ENCODE measurements at places on chromosomes 12 and 14.
A peak's percentile ranks its signal among the peaks of the same experiment; 100 is the strongest.

- no peak for DNase-seq
Measured at GRCh38 chr14:68268197-68268596, 448.6 kb downstream of the RAD51B start.

DNA sequence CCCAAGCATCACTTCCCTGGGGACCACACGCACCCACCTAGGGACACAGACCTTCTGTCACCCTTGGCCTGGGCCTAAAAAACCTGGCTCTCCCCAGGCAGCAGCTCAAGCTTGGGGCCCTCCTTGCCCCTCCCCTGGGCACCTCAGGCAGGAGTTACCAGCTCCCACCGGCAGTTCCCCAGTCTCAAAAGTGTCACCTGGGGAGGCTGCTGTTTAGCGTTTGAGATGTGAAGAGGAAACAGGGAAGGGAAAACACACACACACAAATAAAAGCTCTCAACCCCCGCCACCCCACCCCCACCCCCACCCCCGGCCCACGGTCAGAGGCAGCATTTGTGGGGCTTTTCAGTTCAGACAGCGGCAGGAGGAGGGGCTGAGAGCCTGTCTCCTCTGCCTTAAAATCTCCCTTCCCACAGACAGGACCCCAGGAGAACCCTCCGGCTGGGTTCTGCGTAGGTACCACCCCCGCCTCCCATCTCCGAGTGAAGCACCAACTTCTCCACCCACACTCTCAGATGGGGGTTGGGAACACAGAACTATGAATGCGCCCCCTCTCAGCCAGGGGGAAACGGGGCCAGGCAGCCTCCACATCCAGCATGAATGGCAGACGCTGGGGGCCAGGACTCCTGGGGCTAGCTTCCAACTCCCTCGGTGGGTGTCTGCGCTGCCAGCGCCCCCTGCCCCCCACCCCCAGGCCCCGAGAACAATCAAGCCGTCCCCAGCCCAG is 3.0 kb downstream of the NCOR2 start:
- no peak for DNase-seq

DNA sequence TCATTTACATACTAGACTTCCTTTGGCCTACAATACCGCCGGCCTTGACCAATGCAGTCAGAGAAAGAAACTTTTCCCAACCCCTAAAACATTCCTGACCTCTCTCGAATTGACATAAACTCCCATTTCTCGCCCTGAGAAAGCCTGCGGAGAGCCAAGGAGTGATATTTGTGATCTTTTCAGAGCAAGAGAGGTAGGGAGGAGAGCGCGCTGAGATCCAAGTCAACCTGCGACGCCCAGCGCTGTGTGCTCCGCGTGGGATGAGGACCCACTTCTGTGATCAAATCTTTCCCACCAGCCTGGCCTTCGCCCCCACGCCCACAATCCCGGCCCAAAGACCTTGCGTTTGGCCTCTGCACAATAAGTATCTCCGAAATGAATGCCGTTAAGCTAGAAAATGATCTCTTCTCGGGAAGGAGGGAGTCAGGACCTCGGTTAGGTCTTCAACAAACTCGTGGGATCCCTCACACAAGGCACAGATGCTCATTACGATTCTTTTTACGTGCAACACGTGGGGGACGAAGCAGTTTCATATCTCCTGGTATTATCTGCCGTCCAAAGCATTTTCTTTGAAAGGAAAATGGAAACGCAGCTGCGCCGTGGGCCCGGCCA is 6.3 kb upstream of the NPAS3 start:
- DNase-seq = no peak

DNA sequence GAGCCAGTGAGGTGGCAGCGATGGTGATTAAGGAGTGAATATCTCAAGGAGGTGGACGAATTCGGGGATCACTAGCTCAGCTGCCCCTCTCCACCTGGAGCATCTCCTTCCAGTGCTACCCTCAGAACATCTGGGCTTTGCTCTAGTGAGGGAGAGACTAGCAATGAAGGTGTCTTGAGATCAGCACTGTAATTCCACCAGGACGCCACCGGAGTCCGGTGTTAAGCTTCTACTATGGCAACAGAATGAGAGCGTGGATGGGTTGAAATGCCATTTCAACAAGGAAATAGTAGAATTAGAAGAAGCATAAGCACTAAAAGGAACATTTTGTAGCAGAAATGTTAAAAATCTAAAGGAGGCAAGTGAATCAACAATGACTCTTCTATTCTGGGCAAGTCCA is 61.1 kb downstream of the NTF3 start:
- DNase-seq = no peak

DNA sequence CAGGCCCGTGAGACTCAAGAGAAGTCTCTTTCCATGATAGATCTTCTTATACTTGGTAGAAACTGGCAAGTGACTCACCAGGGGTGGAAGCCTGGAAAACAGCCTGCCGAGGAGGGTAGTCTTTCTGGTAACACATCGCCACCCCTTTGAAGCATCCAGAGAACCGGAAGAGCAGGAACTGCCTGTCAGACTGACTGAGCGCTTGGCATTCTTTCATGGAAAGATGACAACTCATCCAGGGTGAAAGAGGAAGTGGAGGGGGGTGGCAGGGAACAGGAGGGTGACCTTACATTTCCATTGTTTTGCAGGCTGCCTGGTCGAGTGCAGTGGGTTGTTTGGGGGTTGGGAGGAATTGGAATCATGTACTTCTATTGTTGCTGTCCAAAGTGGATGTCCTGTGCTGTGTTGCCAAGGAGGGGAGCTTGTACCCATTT is 34.5 kb downstream of the PRKCH start:
- DNase-seq = no peak

- no peak for DNase-seq
Measured at GRCh38 chr12:132686825-132687210, 324 bp downstream of the POLE start.

- no peak for DNase-seq
Measured at GRCh38 chr12:130044991-130045621, 117.2 kb upstream of the FZD10 start.

- no peak for DNase-seq
Measured at GRCh38 chr12:72995616-72996015, 723.4 kb downstream of the TRHDE start.

DNA sequence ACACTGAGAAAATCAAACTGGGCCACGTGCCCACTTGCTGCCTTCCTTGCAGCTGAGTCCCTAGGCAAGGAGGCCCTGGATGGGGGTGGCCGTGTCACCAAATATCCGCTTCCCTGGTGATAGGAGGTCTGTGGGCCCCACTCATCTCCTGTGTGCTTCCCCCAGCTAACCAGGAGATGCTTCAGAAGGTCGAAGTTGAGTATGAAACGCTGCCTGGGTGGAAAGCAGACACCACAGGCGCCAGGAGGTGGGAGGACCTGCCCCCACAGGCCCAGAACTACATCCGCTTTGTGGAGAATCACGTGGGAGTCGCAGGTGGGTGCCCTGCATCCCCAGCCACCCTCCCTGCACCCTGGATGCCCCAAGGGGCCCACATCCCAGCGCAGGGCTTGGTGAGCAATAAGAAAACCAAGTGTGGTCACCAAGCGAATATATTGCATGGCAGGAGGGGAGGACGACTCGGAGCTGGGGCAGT is 6.8 kb upstream of the SIVA1 start:
- DNase-seq = no peak

DNA sequence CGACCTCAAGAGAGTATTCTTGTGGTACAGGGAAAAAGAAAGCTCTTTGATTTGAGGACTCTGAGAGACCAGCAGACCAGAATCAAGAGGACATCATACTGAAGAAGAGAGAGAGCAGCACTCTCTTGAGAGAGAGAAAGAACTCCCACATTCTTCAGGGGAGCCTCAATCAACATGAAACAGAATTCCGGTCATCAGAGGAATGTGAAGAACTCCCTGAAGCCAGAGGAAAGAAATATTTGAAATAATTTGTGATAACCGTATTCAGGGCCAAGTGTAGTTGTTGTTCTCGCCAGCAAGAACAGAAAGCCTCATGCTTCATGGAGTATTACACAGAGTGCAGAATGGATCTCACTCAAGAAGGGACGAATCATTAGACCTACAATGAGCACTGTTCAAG is 363.8 kb upstream of the TMEM132C start:
- no peak for DNase-seq

- no peak for DNase-seq
Measured at GRCh38 chr14:64786296-64787149, 82.3 kb downstream of the PLEKHG3 start.

- DNase-seq = no peak
Measured at GRCh38 chr12:68198507-68199086, 27.0 kb downstream of the IL26 start.

GRCh38 chr12:21655591-21655990 is 2.1 kb downstream of the LDHB start:
- no peak for DNase-seq

DNA sequence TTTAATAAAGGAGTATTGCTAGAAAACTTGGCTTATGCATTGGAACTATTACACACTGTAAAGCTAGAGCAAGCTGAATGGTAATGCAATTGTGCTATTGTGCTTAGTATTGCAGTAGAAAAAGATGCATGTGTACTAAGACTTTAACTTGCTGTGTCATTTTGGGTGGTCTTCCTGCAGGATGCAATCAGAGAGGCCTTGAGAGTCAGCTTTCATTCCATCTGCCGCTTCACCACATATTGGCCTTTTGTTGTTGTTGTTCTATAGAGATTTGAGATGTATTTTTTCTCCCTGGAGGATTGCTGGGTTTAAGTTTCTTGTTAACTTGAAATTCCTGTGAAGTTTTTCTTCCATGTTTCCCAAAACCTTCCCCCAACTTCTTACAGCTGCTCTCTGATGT is 449.7 kb downstream of the TMTC2 start:
- DNase-seq = no peak

DNA sequence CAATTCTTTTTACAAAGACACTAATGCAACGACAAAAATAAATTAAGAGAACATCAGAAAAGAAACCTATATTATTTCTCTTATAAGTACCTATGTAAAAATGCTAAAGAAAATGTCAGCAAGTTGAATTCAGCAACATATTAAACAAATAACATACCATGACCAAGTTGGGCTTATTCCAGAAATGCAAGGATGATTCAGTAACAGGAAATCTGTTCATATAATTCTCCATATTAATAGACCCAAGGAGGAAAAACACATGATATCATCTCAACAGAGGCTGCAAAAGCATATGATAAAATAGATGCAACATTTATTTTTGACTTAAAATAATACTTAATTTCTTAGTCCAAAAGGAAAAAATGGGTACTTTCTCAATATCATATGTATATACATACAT is 25.1 kb upstream of the GPHB5 start:
- no peak for DNase-seq

DNA sequence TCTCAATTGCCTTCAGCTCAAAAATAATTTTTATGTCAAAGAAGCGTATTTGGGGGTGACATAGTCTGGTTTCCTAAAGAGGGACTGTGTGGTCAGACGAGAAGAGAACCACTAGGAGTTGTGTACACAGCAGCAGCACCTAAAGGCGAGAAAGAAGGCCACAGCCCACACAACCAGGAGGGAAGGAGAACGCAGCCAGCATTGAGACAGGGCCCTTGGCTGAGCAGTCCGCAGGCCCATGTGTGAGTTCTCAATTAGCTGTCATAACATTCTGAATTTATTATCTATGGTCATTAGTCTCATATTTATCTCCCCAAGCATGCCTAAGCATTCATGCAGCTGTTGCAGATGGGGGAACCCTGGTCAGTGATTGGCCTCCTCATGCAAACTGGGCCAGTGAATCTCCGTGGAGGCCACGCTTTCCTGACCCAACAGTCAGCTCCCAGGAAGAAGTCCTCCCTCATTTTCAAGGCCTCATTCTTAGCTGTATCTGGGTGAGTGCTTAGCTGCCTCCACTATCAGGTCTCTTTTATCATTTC is 81.2 kb upstream of the ATF7IP start:
- DNase-seq = no peak

GRCh38 chr12:14264778-14265177 is 100.7 kb upstream of the ATF7IP start:
- peak; percentile 39 for DNase-seq

DNA sequence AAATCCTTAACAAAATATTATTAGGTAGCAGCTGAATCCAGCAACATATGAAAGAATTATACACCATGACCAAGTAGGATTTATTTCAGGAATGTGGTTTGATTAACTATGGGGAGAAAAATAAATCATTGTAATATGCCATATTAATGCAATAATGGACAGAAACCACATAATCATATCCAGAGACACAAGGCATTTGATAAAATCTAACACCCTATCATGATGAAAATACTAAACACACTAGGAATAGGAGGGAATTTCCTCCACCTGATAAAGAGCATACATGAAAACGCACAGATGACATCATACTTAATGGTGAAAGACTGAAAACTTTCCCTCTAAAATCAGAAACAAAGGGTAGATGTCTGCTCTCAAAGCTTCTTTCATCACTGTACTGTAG is 238.9 kb downstream of the PHLDA1 start:
- no peak for DNase-seq

- DNase-seq = no peak
Measured at GRCh38 chr12:118299791-118300460, 72.8 kb downstream of the TAOK3 start.

DNA sequence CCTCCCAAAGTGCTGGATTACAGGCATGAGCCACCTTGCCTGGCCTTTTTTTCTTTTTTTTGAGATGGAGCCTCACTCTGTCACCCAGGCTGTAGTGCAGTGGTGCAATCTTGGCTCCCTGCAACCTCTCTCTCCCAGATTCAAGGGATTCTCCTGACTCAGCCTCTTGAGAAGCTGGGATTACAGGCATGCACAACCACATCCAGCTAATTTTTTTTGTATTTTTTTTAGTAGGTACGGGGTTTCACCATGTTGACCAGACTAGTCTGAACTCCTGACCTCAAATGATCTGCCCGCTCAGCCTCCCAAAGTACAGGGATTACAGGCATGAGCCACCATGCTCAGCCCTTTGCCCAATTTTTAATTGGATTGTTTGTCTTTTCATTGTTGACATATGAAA is 58.0 kb downstream of the SINHCAF start:
- DNase-seq = no peak

- no peak for DNase-seq
Measured at GRCh38 chr12:31035226-31035625, 38.4 kb upstream of the DDX11 start.

GRCh38 chr12:127422935-127423566 is 843.9 kb upstream of the TMEM132C start:
- no peak for DNase-seq

GRCh38 chr12:78315028-78315427 is 484.3 kb downstream of the NAV3 start:
- DNase-seq = no peak

- DNase-seq = no peak
Measured at GRCh38 chr12:65832217-65832616, 7.9 kb downstream of the HMGA2 start.

DNA sequence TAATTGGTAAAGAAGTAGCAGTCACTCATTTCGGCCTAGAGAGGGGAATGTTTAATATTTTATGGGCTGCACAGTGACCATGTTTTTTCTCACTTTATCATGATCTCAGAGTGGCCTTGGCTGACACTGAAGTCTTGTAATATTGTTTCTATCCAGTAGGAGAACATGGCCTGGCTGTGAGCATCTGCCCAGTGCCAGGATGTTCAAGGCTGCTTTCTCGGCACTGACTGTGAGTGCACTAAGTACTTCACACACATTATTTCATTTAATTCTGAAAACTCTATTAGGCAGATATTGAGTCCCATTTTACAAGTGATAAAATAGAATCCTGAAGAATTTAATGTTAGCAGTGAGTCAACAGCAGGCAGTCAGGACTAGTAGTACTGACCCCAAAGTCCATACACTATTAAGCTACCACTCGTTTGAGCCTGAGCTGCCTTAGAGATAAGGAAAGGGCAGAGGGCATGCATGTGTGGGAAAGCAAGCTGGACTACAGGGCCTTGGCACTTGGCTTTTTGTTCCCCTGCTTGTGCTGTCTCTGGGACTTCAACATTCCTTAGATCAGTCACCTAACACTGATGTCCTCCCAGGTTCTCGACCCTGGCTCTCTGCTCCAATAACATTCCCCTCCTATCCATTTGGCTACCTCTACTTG is 42.2 kb upstream of the APPL2 start:
- DNase-seq = peak; percentile 48

- no peak for DNase-seq
Measured at GRCh38 chr12:131640525-131640924, 70.4 kb upstream of the SFSWAP start.

Measured in HFFc6 (cell line).